NCI-H1417 treated with DMSO at 0.1 percent for 48 hours (cell line): ENCODE measurements at places on chromosomes 6 and 20.

GRCh38 chr20:63692436-63693082 lies 3.9 kb upstream of the TNFRSF6B start:
- no peak for DNase-seq

DNA sequence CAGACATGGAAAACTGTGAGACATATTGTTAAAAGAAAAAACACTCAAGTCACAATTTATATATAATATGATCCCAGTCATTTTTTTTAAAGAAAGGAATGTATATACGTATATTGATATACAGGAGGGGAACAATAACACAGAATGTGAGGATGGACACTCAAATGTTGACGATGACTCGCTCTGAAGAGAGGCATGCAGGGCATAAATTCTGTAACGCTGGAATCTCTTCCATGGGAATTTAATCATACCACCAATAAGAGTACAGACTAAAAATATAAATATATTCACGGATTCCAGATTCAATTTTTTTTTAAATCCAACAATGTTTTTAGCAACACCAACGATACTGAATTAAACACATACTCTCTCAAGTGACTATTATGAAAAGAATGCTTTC lies 106.9 kb upstream of the CCDC28A start:
- no peak for DNase-seq

GRCh38 chr6:33944686-33945411 lies 141.0 kb upstream of the MLN start:
- no peak for DNase-seq

- no peak for DNase-seq
Observed at GRCh38 chr20:17179840-17180239, 47.0 kb upstream of the PCSK2 start.

DNA sequence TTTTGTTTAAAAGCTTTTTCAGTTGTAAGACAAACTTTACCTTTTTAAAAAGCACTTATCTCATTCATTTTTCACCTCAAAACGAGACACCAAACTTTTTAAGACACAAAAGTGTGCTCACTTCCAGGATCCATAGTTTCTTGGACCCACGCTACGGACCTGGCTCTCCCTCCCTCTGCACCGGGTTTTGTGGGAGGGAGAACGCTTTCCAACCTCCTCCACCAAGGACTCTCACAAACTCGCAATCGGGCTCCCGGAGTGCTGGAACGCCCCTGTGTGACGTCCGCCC lies 436 bp downstream of the CAGE1 start:
- DNase-seq = no peak

- no peak for DNase-seq
Observed at GRCh38 chr20:63312690-63313348, 19.8 kb downstream of the COL20A1 start.

GRCh38 chr20:10111139-10111958 lies 76.6 kb downstream of the ANKEF1 start:
- DNase-seq = peak; percentile 26

GRCh38 chr20:43988451-43988850 lies 73.8 kb downstream of the TOX2 start:
- DNase-seq = no peak

GRCh38 chr6:168607272-168608112 lies 166.5 kb downstream of the SMOC2 start:
- DNase-seq = no peak

DNA sequence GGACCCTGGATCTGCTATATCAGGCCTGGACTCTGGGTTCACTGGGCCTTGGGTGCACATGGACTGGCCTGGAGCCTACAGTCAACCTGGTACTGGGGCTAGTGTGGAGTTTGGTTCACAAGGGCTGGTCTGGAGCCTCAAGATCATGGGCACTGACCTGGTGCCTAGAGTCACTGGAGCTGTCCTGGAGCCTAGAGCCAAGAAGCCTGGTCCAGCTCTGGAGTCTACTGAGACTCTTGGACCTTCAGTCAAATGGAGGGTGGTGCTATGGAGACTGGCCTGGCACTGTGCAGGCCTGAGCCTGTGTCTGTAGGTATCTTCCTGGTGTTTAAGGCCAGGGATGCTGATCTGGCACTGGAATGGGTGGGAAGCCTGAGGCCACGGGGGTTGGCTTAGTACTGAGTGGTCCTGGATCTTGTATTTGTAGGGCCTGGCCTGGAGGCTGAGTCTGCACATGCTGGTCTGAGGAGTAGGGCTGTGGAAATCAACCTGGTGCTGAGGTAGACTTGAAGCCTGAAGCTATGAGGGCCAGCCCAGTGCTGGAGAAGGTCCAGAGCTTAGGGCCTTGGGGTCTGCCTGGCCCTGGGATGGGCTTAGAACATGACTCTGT lies 16.5 kb upstream of the WFDC9 start:
- no peak for DNase-seq
